ENCODE measurements at places on chromosomes 3 and 15.
A peak's percentile ranks its signal among the peaks of the same experiment; 100 is the strongest.

GRCh38 chr3:48514431-48515227 lies 10.7 kb upstream of the SHISA5 start:
- no peak for DNase-seq

DNA sequence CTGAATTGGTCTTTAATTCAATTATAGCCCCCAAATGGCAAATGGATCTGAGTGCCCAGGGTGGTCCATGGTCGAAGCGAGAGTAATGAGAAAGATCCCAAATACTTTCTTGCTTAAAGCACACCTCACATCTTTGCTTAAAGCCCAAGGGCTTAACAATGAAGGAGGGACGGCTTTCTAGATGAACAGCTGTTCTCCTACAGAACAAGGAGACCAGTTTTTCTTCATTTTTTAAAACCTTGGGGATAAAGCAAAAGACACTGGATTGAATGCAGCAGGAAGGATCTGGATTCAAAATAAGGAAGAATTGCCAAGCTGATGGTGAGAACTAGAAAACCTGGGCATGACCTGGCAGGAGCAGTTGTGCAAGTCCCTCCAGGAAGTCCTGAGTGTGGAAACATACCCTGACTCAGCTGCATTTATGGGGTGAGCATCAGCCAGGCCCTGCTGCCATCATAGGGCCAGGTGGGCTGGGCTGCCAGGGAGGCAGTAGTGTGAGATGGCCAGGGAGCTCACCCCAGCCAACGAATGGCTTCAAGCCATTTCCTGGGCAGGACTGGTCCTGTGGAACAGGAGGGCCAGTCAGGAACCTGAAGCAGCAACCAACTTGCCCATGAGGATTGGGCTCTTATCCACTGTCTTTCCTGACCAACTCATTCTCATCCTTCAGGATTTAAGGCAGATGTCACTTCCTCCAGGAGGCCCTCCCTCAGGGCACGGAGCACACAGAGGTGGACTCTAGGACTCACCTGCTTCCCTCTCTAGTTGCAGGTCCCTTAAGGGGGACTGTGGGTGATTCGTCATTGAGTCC lies 18.4 kb upstream of the RHCG start:
- no peak for DNase-seq

DNA sequence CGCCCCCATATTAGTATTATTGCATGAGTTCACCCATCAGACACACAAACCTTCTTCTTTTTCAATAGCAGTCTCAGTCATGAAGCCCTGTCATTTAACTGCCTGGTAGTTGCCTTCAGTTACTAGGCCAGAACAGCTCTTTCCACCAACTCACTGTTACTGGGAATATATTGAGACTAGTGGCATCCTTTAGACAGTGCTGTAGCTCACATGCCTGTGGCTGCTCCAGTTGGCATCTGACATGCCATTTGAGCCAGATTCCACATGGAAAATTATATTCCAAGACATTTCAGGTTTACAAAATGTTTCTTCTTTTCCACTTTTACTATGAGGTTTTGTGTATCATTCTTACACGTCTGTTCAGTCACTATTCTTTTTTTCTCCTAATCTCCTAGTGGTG lies 146.1 kb downstream of the GHSR start:
- no peak for DNase-seq

GRCh38 chr15:41876689-41877088 lies 17.2 kb downstream of the SPTBN5 start:
- DNase-seq, result no peak

- no peak for DNase-seq
Observed at GRCh38 chr3:153599685-153600084, 437.7 kb downstream of the RAP2B start.

DNA sequence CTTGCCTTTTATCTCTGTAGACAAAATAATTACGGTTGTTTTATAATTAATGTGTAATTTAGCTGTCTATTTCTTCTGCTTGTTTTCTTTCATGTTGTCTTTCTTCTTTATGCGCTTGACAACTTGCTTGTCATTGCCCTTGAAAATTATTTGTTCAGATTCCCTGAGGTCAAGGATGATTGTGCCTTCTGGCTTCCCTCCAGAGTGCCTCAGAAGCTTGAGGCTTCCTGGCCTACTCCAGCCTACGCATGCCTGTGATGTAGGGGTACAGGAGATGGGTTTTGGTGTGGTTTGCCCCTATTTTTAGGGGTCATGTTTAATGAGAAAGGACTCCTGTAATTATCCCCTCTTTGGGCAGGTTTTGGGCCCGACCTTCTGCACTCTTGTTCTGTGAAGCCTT lies 231.5 kb downstream of the SV2B start:
- no peak for DNase-seq

DNA sequence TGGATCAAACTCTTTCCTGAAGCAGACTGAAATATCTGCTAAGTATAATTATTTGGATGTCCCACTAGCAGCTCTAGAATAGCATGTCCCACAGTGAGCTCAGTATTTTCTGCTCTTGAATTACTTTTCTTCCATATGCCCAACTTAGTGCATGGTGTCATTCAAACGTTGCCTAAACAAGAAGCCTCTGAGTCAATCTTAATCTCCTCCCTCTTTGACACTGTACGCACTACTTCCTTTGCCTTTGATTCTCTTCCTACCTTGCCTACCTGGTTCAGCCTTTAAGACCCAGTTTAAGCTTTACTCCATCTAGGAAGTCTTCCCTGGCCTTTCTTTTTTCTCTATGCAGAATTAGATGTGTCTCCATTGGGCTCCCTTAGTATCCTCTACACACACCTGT lies 54.5 kb downstream of the SEC22A start:
- DNase-seq, result no peak

GRCh38 chr3:98695796-98696195 lies 67.3 kb upstream of the ST3GAL6 start:
- no peak for DNase-seq

- peak; percentile 68 for DNase-seq
Observed at GRCh38 chr15:40238532-40239403, at the start of gene PAK6. TSS of gene PAK6 (plus strand) at chr15:40239063. CDS start at chr15:40264786, 25,723 bp downstream.

GRCh38 chr15:38750786-38751185 lies 186.2 kb upstream of the RASGRP1 start:
- DNase-seq, result no peak

DNA sequence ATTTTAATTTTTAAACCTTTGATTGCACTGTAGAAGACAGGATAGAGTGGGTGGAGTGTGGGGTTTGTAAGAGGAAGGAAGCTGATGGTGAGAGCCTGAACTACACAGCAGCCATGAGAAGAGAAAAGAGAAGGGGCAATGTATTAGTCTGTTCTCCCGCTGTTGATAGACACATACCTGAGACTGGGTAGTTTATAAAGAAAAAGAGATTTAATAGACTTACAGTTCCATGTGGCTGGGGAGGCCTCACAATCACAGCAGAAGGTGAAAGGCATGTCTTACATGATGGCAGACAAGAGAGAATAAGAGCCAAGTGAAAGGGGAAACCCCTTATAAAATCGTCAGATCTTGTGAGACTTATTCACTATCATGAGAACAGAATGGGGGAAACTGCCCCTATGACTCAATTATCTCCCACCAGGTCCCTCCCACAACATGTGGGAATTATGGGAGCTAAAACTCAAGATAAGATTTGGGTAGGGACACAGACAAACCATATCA lies 37.3 kb downstream of the STARD5 start:
- no peak for DNase-seq

DNA sequence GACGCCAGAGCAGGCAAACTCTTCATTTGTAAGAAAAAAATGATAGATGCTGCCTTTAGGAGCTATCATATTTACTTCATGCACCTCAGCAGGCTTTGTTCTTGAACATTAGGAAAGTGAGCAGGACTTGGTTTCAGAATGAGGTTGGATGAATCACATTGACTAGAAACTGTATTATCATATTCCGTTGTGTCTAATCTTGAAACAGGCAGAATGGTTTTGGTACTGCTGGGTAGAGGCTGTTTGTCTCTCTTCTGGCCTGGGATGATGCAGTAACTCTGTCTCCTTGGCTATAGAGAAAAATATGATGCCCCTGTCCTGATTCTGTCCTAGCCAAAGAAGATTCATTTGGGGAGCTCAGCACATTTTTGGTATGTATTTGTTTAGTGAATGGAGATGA lies 344.2 kb upstream of the GRM7 start:
- no peak for DNase-seq

- DNase-seq, result no peak
Observed at GRCh38 chr3:127277561-127277960, 10.3 kb downstream of the PRR20G start.

DNA sequence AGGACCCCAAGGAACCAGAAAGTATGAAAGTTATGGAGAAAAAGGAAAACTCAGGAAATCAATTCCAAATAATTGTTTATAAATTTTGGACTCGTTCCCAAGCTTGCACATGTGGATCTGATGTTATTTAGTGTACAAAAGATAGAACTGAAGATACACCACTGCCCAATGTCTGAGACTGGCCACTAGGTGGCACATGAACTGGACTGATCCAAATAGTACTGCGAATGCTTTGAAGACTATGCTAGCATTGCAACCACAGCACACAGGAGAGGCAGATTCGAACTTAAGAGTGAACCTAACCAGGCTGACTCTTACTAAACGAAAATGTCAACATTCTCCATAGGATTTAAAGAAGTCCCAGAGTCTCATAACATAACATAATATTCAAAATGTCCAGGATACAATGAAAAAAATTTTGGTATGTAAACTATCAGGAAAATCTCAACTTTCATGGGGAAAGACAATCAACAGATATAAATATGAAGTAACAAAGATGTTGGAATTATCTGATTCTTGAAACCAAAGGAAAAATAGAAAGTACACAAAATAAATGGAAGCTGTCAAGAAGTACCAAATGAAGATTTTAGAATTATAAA lies 596.7 kb downstream of the FGF12 start:
- peak; percentile 16 for DNase-seq

DNA sequence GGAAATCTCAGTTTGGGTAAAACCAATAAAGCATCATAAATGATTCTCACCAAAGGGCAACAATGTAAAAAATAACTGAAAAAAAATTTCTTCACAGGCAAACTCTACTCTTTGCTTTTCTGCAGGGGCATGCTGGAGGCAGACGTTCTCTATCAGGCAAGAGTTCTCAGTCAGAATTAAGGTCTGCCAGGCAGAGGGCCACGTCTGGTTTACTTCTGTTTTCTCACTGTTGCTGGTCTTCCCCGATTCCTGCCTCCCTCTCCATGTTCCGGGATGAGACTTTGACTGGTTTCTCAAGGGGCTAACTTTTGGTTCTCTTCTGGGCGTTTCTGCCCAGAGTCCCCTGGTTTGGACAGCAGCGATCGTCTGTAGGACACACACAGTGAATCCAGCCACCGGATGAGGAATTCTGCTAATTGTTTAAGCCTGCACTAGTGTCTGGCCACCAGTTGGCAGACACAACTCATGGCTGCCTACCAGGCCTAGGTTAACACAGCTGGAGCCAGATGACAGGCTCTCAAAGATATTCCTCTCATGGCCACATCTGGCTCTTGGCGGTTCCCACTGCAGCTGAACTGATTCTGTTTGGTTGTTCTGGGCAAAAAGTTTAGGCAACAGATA lies 273.1 kb downstream of the FOXP1 start:
- peak; percentile 50 for DNase-seq

DNA sequence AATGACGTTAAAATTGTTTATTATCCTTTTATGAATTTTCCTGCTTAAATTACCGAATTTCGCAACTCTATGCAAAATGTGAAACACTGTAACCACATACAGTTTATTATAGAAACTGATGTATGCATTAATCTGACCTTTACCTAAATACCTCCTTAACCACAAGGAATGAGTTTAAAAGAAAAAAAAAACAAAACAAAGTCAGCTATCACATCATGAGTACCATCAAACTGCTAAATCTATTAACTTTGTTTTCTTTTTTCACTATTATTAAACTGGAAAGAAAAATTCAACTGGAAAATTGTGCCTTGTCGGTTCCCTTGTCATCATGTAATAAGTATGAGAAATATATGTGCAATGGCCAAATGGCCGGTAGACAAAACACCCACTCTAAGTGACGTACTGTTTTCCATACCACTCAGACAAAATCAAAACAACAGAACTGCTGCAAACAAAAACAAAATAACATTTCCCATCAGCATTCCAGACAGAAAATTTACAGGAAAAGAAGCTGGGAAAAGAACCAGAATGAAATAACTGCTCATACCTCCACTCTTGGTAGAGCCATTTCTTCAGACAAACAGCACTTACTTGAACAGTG lies 415.3 kb downstream of the FOXP1 start:
- no peak for DNase-seq
